ENCODE measurements at places on chromosomes 13 and 19. TPM values are rescaled to one million over a fixed set of nuclear protein-coding genes. Genes with fewer than 3 reads are reported as not detected.

FUT2 gene
- not detected for total RNA-seq

NAT14 gene
- total RNA-seq = 10.4 TPM

NXNL1 gene
- total RNA-seq = not detected

IRS2 gene
- total RNA-seq = 20.7 TPM

CGB3 gene
- not detected for total RNA-seq

GPR12 gene
- total RNA-seq = 0.08 TPM

IL27RA gene
- total RNA-seq = 54.2 TPM

URAD gene
- total RNA-seq = not detected

ADGRE3 gene
- not detected for total RNA-seq

PSPC1 gene
- total RNA-seq = 97.9 TPM

CEACAM7 gene
- total RNA-seq = not detected

U2AF1L4 gene
- 52.7 TPM for total RNA-seq

PLPPR3 gene
- total RNA-seq = not detected

PPM1N gene
- 12.4 TPM for total RNA-seq

ZNF543 gene
- 13.7 TPM for total RNA-seq

RXFP2 gene
- total RNA-seq = not detected

ZNF540 gene
- 21.3 TPM for total RNA-seq

SHANK1 gene
- total RNA-seq = 0.26 TPM

FGF21 gene
- total RNA-seq = not detected

FFAR3 gene
- total RNA-seq = not detected

PSG11 gene
- not detected for total RNA-seq

CLN5 gene
- 48.8 TPM for total RNA-seq

KIRREL2 gene
- total RNA-seq = 0.99 TPM

WTIP gene
- total RNA-seq = 0.88 TPM

TMPRSS9 gene
- not detected for total RNA-seq

RFXAP gene
- 14.4 TPM for total RNA-seq

ZNF607 gene
- 12.2 TPM for total RNA-seq

TPTE2 gene
- total RNA-seq = not detected

OR7A17 gene
- not detected for total RNA-seq

ZNF568 gene
- 24.8 TPM for total RNA-seq

NDUFA11 gene
- total RNA-seq = 116 TPM

SLC25A23 gene
- 24.5 TPM for total RNA-seq

ZNF444 gene
- total RNA-seq = 49.4 TPM

ACP4 gene
- total RNA-seq = not detected

ICAM5 gene
- not detected for total RNA-seq

CCDC122 gene
- total RNA-seq = 6.7 TPM

C19orf73 gene
- 1.6 TPM for total RNA-seq

TPP2 gene
- total RNA-seq = 210 TPM

ADAMTS10 gene
- 196 TPM for total RNA-seq

ZNF155 gene
- 13.2 TPM for total RNA-seq

FAM83E gene
- 8.0 TPM for total RNA-seq

ZNF420 gene
- total RNA-seq = 24.9 TPM

TMIGD2 gene
- total RNA-seq = 41.6 TPM

FXYD3 gene
- not detected for total RNA-seq

Measured in naive thymus-derived CD8-positive, alpha-beta T cell (primary cell).